ENCODE measurements at places on chromosomes 12 and 14. TPM values are rescaled to one million over a fixed set of nuclear protein-coding genes. Genes with fewer than 3 reads are reported as not detected.

C12orf60 gene
- 1.5 TPM for total RNA-seq

KCNK10 gene
- not detected for total RNA-seq

DTD2 gene
- total RNA-seq: 68.8 TPM

KRT80 gene
- total RNA-seq: 0.38 TPM

SERPINA3 gene
- total RNA-seq: 1.3 TPM

RNASE7 gene
- not detected for total RNA-seq

TMEM19 gene
- 45.9 TPM for total RNA-seq

CLEC1B gene
- total RNA-seq: not detected

GAPDH gene
- total RNA-seq: 10,543 TPM

DNM1L gene
- 89.1 TPM for total RNA-seq

SARNP gene
- total RNA-seq: 103 TPM

DDX11 gene
- total RNA-seq: 28.9 TPM

CCDC198 gene
- total RNA-seq: under 0.01 TPM

DERA gene
- 65.6 TPM for total RNA-seq

NGB gene
- not detected for total RNA-seq

DLGAP5 gene
- total RNA-seq: 53.7 TPM

FAM222A gene
- total RNA-seq: 0.38 TPM

PHC1 gene
- total RNA-seq: 7.7 TPM

SYT1 gene
- 5.8 TPM for total RNA-seq

RD3L gene
- not detected for total RNA-seq

KLRB1 gene
- total RNA-seq: not detected

Data from regular cardiac myocyte (primary cell).